ENCODE measurements at places on chromosomes 12 and 14.
A peak's percentile ranks its signal among the peaks of the same experiment; 100 is the strongest.

DNA sequence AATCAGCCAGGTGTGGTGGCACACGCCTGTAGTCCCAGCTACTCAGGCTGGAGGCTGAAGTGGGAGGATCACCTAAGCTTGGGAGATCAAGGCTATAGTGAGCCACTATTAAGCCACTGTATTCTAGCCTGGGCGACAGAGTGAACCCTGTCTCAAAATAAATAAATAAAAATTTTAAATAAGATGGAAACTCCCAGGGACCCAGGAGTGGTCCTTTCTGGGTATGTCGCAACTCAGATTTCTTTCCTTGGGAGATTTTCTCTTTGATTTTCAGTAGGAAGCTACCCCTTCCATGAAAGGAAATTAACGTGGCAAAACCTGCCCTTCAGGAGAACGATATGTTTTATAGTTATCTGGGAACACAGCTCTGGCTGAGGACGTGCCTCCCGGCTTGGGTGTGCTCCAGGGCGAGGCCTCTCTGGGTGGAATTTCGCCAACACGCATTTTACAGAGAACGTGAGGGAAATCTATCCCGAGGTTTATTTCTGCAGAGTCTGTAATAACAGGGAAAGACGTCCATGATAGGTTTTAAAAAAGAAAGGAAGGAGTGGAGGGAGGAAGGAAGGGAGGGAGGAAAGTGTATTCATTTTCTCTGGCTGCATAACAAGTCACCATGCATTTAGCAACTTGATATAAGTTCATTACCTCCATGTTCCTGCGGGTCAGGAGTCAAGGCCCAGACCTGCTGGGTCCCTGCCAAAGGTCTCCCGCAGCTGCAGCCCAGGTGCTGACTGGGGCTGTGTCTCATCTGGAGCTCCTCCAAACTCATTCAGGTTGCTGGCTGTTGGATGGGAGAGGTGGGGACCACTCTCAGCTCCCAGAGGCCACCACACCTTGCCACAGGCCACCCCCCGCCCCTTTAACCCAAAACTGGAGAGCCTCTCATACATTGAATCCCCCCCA is 80.6 kb upstream of the GSC start:
- no peak for DNase-seq

DNA sequence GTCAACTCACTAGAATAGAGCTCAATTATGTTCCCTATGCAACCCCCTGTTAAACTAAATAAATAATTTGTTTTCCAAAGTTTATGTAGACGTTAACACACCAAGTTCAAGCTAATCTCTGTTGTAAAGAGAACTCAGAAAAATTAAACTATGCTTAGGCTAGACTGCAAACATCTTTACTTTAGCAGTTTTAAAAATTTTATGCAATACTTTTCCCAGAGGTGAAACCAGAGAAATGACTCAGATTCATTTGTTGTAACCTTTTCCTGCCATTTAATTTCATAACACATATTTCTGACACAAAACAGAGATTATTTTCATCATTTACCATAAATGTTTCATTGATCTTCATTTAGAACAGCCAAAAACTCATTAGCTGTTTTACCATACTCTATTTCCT is 27.4 kb downstream of the ABCC9 start:
- DNase-seq = no peak

DNA sequence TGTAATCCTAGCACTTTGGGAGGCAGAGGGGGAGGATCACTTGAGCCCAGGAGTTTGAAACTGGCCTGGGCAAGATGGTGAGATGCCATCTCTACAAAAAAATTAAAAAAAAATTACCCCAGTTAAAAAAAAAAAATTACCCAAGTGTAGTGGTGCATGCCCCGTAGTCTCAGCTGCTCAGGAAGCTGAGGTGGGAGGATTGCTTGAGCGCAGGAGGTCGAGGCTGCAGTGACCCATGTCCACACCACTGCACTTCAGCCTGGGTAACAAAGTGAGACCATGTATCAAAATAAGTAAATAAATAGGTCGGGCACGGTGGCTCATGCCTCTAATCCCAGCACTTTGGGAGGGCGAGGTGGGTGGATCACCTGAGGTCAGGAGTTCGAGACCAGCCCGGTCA is 128.8 kb downstream of the VRK1 start:
- peak; percentile 45 for DNase-seq

DNA sequence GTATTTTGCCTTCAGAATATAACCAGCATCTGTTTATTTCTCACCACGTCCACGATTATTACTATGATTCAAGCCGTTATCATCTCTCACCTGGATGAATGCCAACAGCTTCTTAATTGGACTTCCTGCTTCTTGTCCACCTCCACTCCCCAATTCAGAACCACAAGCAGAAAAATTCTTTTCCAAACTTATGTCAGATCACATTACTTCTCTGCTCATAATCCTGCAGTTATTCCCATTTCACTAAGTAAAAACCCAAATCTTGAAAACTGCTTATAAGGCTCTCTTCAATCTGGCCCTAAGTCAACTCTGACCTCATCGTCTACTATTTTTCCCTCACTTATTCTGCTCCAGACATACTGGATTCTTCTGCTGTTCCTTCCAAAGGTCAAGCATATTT is 2.0 kb downstream of the CRY1 start:
- DNase-seq = peak; percentile 60

DNA sequence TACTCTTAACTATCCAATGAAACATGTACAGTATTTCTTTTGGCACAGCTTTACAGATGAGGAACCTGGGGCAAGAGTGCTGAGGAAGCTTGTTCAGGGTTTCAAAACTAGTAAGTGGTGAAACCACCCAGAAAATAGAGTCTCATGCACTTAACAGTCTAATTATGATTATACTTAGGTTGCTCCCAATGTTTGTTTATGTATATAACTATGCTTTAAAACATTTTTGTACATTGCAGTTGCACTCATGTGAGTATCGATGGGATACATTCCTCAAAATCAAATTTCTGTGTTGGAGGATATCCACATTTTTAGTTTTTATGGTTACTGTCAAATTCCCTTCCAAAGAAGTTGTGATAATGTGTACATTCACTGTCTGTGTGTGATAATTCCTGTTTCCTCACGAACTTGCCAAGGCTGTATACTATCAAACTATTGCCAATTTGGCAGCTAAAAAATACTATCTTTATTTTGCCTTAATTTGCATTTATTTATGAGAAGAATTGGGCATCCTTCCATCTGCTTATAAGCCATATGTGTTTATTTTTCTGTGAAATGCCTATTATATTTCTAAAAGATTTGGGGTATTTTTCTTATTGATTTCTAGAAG is 143.9 kb upstream of the SSTR1 start:
- no peak for DNase-seq

GRCh38 chr14:67961676-67962075 is 142.1 kb downstream of the RAD51B start:
- no peak for DNase-seq

GRCh38 chr14:70655110-70655826 is 13.6 kb downstream of the TTC9 start:
- peak; percentile 59 for DNase-seq

GRCh38 chr12:47797441-47797840 is 22.3 kb downstream of the HDAC7 start:
- no peak for DNase-seq

GRCh38 chr14:81161088-81161487 is 59.7 kb downstream of the GTF2A1 start:
- DNase-seq = no peak

DNA sequence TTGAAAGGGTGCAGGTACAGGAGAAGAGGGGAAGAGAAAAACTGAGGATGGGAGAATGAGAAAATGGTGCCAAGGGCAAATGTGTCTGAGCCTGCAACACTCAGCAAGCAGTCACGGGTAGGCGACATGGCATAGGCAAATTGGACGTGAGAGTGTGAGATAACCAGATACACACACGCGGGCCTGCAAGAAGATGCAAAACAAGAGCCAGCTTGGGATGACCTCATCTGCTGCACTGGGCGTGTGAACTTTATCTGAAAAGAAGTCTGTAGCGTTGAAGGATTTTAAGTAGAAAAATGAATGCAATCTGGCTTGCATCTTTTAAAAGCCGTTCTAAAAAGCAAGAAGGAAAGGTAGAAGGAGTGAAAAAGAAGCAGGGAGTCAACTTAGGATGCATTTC is 160.4 kb downstream of the NTF3 start:
- no peak for DNase-seq

- DNase-seq = peak; percentile 30
Observed at GRCh38 chr12:70393787-70394499, 27.9 kb downstream of the KCNMB4 start.

GRCh38 chr14:34857689-34858449 is 17.3 kb downstream of the BAZ1A start:
- no peak for DNase-seq

DNA sequence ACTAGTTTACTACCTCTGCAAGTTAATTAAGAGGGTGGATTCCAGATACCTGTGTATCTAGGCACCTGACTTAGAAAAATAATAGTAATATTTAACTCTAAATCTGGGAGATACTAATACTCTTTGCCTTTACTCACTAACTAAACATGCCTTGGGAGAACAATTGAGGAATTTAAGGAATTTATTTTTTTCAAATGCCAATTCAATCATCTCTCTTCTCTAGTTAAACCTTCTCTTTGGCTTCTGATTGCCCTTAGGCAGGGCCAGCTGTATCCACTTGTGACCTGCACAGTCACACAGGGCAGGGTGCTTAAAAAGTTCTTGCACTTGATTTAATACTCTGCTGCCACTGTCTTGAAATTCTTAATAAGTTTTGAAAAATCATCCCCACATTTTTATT is 142.4 kb downstream of the PLCZ1 start:
- DNase-seq = peak; percentile 77

DNA sequence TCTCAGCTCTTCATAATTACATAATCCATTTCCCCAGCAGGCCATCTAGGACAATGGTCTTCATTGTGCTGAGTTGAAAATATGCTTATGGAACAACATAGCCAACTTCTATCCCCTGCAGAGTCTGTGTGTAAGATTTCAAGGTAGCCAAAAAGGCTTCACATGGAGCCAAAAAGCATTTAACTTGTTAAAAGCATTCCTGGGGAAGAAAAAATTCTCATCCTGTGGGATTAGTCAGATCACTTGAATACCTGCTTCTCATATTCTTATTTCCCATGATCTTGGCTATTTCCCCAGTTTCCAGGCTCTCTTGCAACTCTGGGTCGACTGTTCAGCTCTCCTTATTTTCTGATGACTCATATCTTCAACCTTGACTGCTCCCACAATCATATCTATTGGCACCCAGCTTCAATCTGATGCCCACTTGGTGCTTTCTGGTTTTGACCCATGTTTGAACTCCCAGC is 178.9 kb downstream of the KLHL28 start:
- DNase-seq = peak; percentile 41

GRCh38 chr12:45725631-45726602 is 3.6 kb upstream of the ARID2 start:
- DNase-seq = peak; percentile 58

DNA sequence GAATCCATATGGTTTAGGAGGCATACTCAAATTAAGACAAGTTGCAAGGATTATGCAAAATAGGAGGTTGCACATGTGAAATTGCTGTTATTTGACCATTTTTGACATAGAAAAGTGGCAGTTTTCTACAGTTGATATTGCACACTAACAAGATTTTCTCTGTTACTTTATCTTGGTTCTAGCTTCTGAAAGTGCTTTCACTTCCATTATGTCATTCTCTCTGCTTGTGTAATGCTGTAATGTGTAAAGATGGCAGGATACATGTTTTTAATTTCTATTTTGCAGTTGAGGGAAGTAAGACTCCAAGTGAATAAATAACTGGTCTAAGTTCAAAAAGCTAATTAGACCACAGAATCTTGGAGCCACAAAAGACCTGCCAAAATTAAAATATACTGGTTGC is 60.6 kb downstream of the MYRFL start:
- no peak for DNase-seq

DNA sequence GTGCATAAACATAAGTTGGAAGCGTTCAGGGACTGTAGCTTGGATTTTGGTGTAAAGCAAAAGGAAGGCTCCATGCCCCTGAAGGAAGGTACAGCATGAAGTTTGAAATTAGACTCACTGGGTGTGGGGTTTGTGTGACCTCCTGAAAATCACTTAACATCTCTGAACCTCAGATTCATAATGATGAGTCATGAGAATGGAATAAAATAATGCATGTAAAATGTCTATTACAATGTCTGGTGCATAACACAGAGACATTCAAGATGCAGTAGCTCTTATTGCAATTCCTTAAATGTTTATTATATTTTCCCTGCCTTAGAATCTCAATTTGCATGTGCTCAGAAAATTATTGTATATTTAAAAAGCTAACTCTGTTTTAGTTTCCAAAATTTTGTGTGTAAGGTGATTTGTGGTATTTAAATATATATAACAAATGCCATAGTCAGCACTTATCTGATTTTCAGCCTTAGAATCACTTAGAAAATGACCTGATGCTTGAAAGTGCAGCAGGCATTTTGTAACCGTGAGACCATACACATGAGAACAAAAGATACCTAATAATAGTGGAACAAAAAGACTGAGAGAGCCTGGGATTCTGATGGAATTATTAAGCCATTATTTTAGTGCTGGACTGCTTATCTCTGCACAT is 66.3 kb downstream of the E2F7 start:
- no peak for DNase-seq

DNA sequence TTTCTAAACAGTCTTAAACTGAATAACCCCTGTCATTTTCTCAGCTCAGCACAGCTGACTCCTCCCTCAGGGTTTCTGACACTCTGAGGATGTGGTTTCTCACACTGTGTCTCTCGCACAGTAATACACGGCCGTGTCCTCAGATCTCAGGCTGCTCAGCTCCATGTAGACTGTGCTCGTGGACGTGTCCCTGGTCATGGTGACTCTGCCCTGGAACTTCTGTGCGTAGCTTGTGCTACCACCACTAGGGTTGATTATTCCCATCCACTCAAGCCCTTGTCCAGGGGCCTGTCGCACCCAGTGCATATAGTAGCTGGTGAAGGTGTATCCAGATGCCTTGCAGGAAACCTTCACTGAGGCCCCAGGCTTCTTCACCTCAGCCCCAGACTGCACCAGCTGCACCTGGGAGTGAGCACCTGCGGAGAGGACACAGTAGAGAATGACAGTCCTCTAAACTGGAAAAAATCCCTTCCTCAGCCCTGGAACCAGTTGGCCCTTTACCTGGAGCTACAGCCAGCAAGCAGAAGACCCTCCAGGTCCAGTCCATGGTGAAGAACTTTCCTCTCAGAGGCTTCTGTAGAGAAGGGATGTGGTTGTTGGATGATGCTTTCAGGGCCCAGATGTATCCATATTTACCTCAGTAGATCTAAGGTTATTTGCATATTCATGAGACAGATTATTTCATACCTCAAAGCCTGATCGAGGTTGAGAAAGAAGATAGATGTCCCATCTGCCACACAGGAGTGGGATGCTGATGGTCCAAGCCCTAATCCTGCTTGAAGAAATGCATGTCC is 984.8 kb downstream of the TMEM121 start:
- DNase-seq = no peak
